Vein endothelial cell (primary cell): ENCODE measurements at places on chromosomes 4 and X. TPM values are rescaled to one million over a fixed set of nuclear protein-coding genes. Genes with fewer than 3 reads are reported as not detected.

Gene CXCR3
- not detected in 2 replicates for total RNA-seq

Gene SRPX
- total RNA-seq = 108 and 129 TPM in 2 replicates

Gene CXCL1
- 51.0 and 69.6 TPM in 2 replicates for total RNA-seq

Gene ZMAT1
- 2.4 and 2.9 TPM in 2 replicates for total RNA-seq

Gene ADRA2C
- 0.29 and 0.33 TPM in 2 replicates for total RNA-seq

Gene ASB11
- total RNA-seq = not detected in 2 replicates

Gene TMPRSS11B
- total RNA-seq = not detected in 2 replicates

Gene NWD2
- not detected in 2 replicates for total RNA-seq

Gene SSX3
- not detected in 2 replicates for total RNA-seq

Gene FAM9B
- total RNA-seq = not detected in 2 replicates

Gene CDS1
- total RNA-seq = 0.10 TPM in 1 of 2 replicates, not detected in the other

Gene CLNK
- not detected in 2 replicates for total RNA-seq

Gene DUX4
- total RNA-seq = not detected in 2 replicates

Gene ALPK1
- 7.5 and 8.5 TPM in 2 replicates for total RNA-seq

Gene SLC9B1
- total RNA-seq = 0.57 TPM in 1 of 2 replicates, not detected in the other

Gene GPM6B
- total RNA-seq = under 0.01 and 0.33 TPM in 2 replicates

Gene GLA
- 24.8 and 30.4 TPM in 2 replicates for total RNA-seq

Gene DUSP9
- 0.19 and 0.33 TPM in 2 replicates for total RNA-seq

Gene MAGEC1
- not detected in 2 replicates for total RNA-seq

Gene ETDB
- not detected in 2 replicates for total RNA-seq

Gene SPANXN4
- not detected in 2 replicates for total RNA-seq

Gene PPP1R2C
- total RNA-seq = not detected in 2 replicates

Gene HAND2
- total RNA-seq = 0.19 TPM in 1 of 2 replicates, not detected in the other

Gene ETDA
- not detected in 2 replicates for total RNA-seq

Gene HERC6
- total RNA-seq = 3.9 and 6.7 TPM in 2 replicates

Gene LRIT3
- total RNA-seq = under 0.01 and 0.19 TPM in 2 replicates

Gene SSX2B
- not detected in 2 replicates for total RNA-seq

Gene CFAP47
- under 0.01 TPM in 1 of 2 replicates, not detected in the other for total RNA-seq

Gene NAT8L
- under 0.01 TPM in 2 replicates for total RNA-seq

Gene SHOX
- total RNA-seq = not detected in 2 replicates

Gene GK2
- total RNA-seq = not detected in 2 replicates

Gene F8A2
- total RNA-seq = not detected in 2 replicates

Gene ZDHHC15
- 0.10 and 0.33 TPM in 2 replicates for total RNA-seq

Gene SORBS2
- total RNA-seq = 168 and 191 TPM in 2 replicates

Gene S100P
- not detected in 2 replicates for total RNA-seq

Gene MORC4
- total RNA-seq = 10.1 and 12.6 TPM in 2 replicates

Gene CASP3
- total RNA-seq = 47.4 and 68.1 TPM in 2 replicates

Gene MGARP
- total RNA-seq = 2.8 and 18.0 TPM in 2 replicates

Gene GLRA2
- total RNA-seq = not detected in 2 replicates

Gene SSX4
- total RNA-seq = not detected in 2 replicates

Gene PGRMC2
- total RNA-seq = 19.6 and 21.6 TPM in 2 replicates

Gene GLUD2
- 1.3 TPM in 2 replicates for total RNA-seq

Gene CABS1
- not detected in 2 replicates for total RNA-seq

Gene NUDT10
- 0.38 TPM in 1 of 2 replicates, not detected in the other for total RNA-seq

Gene IRS4
- total RNA-seq = under 0.01 TPM in 1 of 2 replicates, not detected in the other

Gene MAGEA2
- not detected in 2 replicates for total RNA-seq

Gene TBC1D8B
- 4.2 and 4.8 TPM in 2 replicates for total RNA-seq

Gene RAB41
- total RNA-seq = not detected in 2 replicates

Gene RNF150
- under 0.01 and 0.19 TPM in 2 replicates for total RNA-seq

Gene BCLAF3
- 3.3 and 3.8 TPM in 2 replicates for total RNA-seq

Gene CCNG2
- 20.6 and 21.3 TPM in 2 replicates for total RNA-seq

Gene IGSF1
- total RNA-seq = not detected in 2 replicates

Gene GAGE12G
- total RNA-seq = not detected in 2 replicates

Gene FRMD7
- not detected in 2 replicates for total RNA-seq

Gene NONO
- 450 and 541 TPM in 2 replicates for total RNA-seq

Gene PAGE1
- total RNA-seq = not detected in 2 replicates

Gene RAB9B
- 0.76 and 0.98 TPM in 2 replicates for total RNA-seq
